ENCODE measurements at places on chromosomes 13 and 19.

DNA sequence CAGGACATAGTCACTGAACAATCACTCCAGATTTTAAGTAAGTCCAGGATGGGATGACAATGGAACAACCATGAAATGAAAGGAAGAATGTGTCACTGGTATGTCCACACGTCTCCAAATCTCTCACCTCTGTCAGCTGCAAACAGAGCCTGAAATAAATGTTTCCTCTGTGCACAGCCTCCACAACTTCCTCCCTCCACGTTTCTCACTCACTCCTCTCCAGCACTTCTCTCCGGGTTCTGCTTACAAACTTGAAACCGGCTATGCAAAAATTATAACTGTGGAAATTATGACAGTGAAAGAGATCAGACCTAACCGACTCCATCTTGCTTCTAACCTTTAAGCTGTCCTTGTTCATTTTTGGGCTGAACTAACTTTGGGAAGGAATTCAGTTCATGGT, 35.0 kb upstream of the ALOX5AP start:
- no peak for DNase-seq

DNA sequence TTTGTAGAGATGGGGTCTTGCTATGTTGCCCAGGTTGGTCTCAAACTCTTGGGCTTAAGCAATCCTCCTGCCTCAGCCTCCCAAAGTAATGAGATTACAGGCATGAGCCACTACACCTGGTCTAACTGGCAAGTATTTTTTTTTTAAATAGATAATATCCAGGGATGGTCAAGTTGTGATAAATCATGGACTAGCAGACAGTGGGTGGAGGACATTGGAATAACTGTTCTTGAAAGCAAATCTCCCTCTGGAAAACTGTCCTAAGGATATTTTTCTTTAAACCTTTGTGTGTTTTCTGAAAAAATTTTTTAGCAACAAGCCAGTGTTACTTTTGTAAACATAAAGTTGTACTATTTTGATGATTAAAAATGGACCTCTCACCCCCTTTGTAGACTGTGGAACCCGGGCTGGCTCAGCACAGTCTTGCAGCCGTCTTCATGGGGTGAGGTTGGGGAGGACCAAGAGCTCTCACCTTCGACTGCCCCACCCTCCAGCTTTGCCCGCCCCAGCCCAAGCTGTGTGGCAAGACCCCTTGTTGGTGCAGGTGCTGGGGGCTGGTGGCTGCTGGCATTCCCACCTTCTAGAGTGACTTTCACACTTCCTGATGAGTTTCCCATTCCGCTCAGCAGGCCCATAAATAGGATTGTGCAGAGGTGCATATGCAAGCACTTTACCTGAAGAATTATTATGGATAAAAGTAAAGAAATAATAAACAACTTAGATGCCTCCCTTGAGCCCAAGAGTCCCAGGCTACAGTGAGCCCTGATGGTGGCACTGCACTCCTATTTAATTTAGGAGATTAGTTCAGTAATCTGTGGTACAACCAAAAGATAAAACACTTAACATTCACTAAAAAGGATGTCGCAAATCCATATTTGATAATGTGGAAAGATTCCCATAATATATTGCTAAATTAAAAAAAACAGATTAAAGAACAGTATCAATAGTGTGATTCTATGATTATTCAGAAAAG, 107.3 kb downstream of the GADD45B start:
- DNase-seq, result no peak

DNA sequence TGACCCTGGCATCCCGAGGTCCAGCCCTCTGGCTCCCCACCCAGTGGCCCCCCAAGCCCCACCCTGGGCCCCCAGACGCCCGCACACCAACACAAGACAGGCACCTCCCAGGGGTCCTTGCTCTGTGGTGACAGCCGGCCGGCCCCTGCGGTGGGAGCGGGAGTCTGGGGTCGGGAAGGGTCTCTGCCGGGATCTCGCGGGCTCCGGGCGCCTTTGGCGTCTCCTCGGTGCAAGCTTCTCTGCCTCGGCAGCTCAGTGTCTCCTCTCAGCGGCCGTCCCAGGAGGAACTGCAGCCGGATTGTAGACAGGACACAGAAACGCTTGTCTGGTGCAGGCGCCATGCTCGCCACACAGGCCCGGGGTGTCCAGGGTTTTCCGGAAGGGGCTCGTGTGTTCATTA, 43.7 kb downstream of the TMEM255B start:
- no peak for DNase-seq

- no peak for DNase-seq
Measured at GRCh38 chr13:50928102-50928501, 18.5 kb downstream of the RNASEH2B start.

GRCh38 chr19:51036519-51036918, 1.7 kb upstream of the KLK12 start:
- no peak for DNase-seq

GRCh38 chr19:50932690-50933083, 20.2 kb downstream of the KLK5 start:
- no peak for DNase-seq

DNA sequence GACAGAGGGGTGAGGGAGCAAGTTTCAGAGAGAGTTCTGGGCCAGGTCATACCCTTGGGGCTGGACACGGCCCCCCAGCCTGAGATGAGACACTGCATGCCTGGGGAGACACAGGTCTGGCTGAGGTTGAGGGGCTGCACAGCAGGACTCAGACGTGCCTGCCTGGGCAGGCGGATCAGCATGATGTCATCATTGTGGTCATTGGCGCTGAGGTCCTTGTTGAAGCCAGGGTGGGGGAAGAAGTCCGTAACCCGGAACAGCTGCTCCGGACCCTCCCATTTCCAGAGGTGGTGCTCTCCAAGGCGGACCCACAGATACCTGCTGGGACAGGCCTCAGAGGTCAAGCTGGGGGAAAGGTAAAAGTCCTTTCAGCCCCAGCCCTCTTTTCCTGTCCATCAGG, 5.0 kb upstream of the KLK8 start:
- no peak for DNase-seq
